ENCODE measurements at places on chromosomes 11 and 22.

- DNase-seq: no peak
Observed at GRCh38 chr11:2475136-2475918, 30.5 kb downstream of the KCNQ1 start.

GRCh38 chr11:84524422-84525051 lies 1102.6 kb downstream of the DLG2 start:
- DNase-seq: no peak

DNA sequence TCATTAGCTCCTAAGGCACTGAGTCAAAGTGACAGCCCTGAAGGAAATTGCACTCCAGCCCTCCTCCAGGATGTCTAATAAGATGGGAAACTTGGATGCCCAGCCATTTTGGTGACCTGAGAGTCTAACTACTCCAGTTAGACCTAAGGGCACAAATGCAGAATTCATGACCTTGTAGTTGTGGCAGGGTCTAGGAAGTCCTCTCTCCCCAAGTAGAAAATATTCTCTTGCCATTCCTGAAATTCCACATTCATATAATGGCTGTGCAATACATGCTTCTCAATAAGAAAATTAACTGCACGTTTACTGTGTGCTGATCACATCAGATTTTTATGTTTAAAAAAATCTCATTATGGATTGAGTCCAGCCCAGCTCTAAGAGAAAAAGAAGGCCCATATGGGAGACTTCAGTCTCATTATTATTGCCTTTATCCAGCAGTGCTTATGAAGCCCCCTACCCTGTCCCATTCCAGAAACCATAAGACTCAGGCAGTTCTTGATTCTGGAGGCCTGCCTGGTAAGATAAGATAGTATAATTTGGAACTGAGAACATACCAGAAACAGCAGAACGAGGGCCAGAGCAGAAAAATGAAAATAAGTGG lies 133.7 kb upstream of the LDLRAD3 start:
- DNase-seq: no peak

DNA sequence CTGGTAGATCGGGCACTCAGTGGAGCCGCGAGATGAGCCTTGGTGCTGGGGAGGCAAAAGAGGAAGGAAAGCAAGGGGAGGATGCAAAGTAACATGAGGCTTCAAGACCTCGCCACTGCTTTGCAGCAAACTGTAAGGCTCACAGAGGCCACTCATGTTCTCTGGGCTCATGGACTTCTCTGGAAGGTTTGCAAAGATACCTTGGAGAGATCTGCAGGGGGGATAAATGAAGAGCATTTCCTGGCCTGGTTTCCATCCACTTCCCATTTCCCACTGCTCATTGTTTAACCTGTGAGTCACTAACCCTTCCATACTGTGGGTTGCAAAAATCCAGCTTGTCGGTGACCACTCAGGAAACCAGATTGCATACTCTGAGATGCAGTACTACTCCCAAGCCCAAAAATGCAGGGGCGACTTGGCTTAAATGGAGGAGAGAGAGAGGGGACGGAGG lies 38.5 kb downstream of the OSBP2 start:
- DNase-seq: no peak

DNA sequence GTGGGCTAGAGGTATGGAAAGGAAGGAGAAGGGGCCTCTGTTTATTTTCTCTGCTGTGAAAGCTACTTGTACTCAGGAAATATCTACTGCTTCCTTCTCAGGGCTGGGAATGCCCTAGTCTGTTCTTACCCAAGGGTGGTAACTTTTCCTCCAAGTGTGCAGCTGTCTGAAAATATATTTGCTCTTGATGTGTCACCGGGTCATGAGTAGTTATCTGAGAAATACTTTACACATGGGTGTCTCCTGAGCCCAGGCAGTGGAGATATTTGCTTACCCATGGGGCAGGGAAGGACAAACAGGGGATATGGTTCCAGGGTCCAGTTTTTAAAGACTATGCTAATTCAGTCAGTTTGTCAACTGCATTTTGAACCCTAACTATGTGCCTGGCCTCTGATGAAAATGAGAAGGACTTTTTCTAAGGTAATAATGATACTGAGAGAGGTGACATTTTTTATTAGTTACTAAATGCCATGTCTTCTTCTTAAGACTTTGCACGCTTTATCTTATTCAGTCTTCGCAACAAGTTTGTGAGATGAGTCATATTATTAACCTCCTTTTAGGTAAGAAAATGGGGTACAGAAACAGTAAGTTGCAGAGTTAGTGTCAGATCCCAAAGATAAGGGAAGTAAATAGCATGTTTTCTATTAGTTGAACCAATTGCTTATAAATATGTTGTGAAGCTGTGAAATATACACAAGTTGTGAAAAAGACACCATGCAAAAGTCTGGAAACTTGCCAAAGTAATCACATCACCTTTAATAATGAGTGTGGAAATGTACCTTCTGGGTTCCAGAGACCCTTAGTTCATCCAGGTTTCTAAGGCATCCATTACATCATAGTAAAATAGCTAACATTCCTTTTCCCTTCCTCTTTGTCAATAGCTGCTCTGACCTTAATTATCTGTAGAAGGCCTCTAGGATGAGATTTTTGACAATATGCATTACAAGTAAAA lies 22.9 kb downstream of the SYTL2 start:
- DNase-seq: no peak

DNA sequence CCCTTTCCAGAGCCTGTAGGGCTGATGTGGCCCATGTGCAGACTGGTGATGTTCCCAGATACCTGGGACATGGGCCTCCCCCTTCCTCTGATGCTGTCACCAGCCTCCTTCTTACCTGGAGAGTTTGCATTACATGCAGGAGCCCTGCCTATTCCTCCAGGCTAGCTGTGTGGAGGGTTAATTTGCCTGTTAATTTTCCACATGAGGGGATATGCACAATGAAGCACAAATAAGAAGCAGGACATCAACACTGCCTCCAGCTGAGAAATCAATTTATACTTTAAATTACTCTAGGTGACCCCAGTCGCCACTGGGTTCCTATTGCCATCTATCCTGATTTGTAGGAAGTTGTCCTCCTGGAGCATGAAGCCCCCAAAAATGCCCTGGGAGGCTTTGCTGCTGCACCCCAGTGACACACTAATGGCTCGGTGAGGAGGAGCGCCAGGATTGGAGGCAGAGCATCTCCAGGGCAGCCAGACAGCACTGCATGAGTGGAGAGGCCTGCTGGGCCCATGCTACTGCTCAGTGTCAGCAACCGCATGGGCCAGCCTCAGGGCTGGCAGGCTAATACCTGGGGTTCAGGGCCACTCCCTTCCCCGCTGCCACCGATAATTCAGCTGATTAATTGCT lies 101.6 kb upstream of the USP47 start:
- no peak for DNase-seq

DNA sequence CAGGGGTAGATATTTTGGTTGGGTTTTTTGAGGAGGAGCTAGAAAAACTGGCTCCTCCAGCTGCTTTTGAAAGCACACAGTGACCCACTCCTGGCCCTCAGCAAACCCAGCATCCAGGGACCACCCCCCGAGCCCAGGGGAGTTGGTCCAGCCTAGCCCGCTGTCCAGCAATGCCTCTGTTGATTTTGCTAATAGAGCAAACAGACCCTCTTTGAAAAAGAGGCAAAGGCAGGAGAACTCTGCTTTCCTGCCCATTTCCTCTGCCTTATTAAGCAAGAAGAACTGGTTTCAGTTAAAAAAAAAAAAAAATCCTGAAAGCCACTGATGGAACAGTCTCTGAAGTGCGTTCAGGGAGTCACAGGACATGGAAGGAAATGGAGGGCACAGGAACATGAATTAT lies 25.3 kb downstream of the ABTB2 start:
- no peak for DNase-seq

- peak; percentile 14 for DNase-seq
Observed at GRCh38 chr11:64624883-64625481, 34.0 kb downstream of the SLC22A12 start.

DNA sequence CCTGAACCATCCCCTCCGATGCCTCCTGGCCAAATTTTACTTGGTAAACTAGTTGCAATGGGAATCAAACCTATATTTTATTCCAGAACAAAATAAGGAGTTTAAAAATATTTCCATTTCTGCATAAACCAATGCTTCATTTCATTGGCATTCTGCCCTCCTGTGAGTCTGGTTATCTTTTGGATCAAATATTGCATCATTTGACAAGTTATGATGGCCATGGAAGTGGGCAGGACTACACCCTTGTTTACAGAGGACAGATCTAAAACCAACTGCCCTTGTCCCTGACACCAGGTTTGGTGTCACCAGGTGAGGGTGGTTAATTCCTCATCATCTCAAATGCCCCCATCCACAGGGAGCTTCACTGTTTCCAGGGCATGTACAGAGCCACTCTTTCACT lies 28.2 kb upstream of the E2F8 start:
- no peak for DNase-seq

DNA sequence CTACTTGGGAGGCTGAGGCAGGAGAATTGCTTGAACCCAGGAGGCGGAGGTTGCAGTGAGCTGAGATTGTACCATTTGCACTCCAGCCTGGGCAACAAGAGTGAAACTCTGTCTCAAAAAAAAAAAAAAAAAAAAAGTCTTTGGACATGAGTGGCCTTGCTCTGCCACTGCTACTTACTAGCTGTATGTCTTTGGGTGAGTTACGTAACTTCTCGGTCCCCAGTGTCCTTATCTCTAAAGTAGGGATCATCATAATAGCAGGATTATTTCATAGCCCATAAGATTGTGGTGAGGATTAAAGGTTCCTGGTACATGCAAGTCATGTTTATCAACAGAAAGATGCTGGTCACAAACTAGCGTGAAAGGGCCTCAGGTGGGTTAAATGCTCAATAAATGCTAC lies 53.9 kb upstream of the HEPHL1 start:
- no peak for DNase-seq

GRCh38 chr22:36162127-36163034 lies 1.8 kb upstream of the APOL3 start:
- peak; percentile 82 for DNase-seq

GRCh38 chr11:128669506-128670270 lies 24.2 kb upstream of the FLI1 start:
- no peak for DNase-seq

GRCh38 chr11:694563-695287 lies at the start of gene DEAF1:
Gene DEAF1 (minus strand): TSS chr11:695222. CDS start chr11:695047, 175 bp downstream.
- peak; percentile 99 for DNase-seq

DNA sequence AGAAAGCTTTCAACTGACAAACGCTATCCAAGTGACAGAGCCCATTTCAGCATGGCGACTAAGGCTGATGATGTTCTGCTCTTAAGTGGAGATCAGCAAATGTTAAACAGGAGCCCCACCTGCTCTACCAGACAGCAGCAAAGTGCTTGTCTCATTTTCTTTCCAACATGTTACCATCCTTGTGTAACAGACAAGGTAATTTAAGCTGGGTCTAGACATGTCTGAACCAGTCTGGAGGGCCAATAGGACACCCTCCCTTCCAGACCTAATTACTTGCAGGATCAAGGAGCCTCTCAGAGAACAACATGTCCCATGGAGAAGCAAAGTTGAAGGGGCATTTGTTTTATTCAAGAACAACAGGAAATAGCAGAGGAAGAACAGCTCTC lies 3.9 kb upstream of the LMO2 start:
- DNase-seq: no peak

DNA sequence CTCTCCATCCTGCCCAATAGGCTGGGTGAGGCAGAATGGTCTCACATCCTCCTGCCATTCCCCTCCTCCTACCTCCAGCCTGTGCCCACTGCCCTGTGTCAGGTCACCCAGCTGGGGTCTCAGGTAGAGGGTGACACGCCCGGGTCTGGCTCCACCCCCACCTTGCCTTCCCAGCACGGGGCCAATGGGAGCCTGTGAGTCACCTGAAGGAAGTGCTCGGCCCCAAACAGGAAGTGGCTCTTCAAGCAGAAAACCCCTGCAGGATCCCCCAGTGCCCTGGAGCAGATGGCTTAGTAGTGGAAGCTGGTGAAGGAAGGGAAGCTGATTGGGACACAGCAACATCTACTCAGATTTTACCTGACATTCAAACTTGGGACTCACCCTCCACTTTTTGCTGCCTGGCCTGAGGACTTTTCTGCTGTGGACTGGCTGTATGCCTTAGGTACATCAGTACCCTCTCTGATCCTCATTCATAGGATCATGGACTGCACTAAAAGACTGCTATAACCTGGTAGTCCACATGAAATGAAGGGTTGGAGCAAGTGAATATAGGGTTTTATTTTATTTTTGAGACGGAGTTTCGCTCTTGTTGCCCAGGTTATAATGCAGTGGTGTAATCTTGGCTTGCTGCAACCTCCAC lies 33.4 kb downstream of the GDPD5 start:
- DNase-seq: peak; percentile 64

DNA sequence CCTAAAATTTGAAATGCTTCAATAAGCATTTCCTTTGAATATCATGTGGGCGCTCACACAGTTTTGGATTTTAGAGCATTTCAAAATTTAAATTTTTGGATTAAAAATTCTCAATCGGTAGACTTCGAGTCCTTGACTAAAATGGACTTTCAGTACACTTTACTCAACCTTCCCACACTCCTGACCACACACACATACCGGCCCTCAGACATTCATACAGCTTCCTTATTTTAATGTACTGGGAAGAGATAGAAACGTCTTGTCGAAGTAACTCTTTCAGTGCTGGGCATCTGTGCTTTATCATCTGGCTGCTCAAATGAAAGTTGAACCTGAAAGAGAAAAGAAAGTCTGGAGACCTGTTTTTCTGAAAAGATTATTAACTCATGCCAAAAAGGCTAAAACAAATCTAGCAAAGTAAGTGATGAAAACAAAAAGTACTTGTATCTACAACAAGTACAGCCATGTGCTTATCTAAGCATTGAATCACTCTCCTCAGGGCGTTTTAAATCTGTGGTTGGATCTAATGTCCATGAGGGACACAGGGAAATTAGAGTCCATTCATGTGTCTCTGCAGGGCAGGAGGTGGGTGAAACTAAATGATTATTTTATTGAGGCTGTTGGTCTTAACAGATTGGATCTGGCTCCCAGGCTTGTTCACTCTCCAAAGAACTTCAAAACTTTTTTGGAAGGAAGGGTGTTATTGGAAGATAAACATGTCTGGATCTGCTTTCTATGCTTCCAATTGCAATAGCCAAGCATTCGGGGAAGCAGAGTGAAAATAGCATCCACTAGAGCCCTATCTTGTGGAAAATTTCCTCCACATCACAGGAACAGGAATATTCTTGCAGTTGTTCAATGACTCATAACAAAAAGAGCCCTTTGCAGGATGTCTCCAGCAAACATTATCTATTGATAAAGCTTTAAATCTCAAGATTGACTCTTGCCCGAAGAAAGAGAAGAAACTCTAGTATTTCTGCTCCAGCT lies 47.0 kb downstream of the CARD18 start:
- DNase-seq: no peak

GRCh38 chr11:12868315-12869073 lies 140.6 kb upstream of the RASSF10 start:
- DNase-seq: no peak

DNA sequence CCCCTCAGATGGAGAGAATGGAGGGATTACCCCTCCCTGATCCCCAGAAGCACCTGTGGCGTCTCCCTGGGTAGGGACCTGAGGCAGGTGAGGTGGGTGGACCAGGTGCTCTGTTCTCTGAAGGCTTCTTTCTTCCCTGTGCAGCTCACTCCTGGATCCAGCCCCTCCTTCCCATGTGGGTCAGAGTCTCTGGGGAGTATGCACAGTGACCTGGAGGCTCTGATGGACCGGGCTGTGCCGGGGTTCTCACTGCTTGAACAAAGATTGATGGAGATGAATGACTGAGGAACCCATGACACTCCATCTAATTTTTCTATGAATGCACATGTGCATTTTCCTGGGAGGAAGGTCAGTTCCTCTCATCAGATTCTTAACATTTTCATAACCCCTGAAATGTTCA lies 78.6 kb upstream of the SHANK2 start:
- DNase-seq: no peak

GRCh38 chr11:98800696-98801095 lies 220.1 kb upstream of the CNTN5 start:
- no peak for DNase-seq
